ENCODE measurements at places on chromosomes 6 and 20. TPM values are rescaled to one million over a fixed set of nuclear protein-coding genes. Genes with fewer than 3 reads are reported as not detected.

GRCh38 chr6:7148100-7148822 is 40.5 kb downstream of the RREB1 start:
- no peak for DNase-seq

DNA sequence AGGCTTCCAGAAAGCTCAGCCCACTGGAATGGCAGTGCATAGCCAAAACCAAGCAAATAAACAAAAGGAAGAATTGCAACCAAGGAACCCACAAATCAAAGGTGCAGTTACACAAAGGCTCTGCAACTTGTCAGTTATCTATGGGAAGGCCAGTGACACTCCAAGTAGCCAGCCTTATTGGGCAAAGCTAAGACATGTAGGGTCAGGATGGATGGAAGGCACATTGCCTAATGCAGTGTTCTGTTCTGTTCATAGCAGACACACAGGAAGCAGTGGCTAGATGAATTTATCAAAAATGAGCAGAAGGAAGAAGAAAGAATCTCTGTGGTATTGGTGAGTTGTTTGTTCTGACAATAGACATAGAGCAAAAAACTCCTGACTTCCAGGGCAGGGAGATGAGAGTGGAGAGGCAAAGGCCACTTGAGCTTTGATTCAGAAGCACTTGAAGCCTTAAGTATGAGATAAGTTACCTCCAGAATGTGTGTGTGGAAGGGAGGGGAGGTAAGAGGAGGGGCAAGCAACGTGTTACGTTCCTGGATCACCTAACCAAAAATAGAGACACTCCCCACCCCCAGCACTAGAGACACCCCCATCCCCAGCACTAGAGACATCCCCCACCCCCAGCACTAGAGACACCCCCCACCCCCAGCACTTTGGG is 57.9 kb upstream of the AKAP12 start:
- no peak for DNase-seq

Gene HDGFL1
- total RNA-seq = not detected

Gene ELOVL2
- total RNA-seq = 2.7 TPM

Gene GSTA3
- total RNA-seq = not detected

DNA sequence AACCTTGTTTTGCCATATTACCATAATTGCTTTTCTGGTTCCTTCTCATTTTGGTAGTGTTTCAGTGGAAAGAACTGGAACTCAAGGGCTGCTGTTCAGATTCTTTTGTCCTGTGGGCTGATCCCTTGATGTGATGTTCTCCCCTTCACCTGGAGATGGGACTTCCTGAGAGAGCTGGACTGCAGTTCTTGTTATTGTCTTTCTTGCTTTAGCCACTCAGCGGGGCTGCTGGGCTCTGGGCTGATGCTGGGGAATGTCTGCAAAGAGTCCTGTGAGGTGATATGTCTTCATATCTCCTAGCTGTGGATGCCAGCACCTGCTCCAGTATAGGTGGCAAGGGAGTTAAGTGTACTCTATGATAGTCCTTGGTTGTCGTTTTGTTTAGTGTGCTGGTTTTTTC is 79.0 kb downstream of the BCKDHB start:
- no peak for DNase-seq

- no peak for DNase-seq
Observed at GRCh38 chr6:4624726-4625125, 151.5 kb upstream of the CDYL start.

Gene APCDD1L
- total RNA-seq = not detected

DNA sequence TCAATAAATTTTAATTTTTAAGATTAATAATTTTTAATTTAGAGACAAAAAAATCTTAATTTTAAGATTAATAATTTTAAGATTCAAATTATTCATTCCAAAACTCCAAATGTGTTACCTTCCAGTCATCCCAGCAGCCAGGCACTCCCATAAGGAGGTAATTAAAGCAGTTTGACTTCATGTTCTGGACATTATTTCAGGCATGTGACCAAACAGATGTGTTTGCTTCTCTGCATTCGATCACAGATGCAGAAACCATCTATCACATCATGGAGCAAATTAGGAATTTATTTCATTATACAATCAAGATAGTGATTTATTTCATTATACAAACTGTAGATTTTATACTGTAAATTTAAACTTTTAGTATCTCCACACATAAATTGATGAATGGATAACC is 150.3 kb downstream of the AKAP7 start:
- DNase-seq = no peak

GRCh38 chr20:38115205-38115604 is 49.9 kb downstream of the TGM2 start:
- DNase-seq = no peak

DNA sequence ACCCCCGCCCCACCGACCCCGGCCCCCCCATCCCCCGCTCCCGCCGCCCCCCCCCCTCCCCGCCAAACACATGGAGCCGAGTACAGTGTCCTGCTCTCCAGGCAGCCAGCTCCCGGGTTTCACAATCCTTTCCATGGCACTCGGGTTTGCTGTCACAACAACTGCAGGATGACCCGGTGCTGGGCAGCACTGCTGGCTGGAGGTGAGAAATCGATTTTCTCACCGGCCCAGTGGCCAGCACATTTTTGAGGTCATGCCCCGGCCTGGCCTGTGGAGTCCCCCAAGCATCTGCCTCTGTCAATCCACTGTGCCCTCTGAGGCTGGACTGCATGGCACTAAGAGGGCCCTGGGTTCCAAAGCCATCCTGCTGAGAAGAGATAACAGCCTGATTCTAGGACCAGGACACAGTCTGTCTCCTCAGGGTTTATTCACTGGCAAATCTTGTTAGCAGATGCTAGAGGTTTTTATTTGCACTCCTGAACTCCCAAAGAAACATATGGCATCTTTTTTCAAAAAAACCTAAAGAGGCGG is 129.5 kb downstream of the NFATC2 start:
- DNase-seq = no peak

DNA sequence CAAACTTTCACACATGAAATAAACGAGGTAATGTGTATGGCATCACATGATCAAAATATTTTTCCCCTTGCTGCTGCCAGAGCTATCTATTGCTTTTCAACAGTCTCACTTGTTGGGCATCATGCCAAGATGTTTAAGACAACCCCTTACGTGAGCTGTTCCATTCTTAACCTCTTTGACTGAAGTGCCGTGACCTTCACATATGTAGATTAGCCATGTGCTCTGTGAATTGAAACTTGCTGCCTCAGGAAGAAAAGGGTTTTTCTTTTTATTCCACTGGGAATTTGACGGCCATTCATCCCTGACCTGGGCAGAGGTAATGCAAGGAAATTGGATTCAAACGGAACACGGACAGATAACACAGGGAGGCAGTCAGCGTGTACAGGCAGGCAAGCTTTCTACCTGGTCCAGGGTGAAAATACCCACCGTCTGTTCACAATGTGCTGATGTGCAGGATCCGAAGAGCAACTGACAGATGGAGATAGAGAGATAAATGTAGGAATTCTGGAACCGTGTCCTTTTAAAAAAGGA is 14.2 kb downstream of the ARID1B start:
- no peak for DNase-seq

Gene DDX27
- 59.1 TPM for total RNA-seq

DNA sequence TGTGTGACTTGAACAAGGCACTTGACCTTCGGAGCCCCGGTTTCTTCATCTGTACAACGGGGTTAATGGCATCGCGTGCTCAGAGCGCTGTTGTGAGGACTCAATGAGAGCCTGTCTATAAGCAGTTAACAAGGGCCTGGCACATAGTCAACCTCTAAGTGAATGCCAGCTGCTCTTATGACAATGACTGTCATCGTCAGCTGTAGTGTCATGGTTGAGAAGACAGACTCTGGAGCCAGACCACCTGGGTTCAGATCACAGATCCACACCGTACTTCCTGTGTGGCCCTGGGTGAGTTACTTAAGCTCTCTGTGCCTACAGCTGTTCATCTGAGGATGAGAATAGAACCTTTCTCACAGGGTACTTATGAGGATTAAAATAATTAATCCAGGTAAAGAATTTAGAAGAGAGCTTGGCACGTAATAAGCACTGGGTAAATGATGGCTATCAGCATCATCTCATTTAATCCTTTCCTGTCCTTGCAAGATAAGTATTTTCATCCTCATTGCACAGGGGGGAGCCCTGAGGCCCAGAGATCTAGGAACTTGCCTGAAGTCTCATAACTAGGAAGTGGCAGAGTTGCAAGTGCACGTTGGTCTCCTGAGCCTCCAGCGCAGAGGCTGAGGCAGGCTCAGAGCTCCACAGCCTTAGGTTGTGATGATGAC is 105.3 kb downstream of the EYA2 start:
- no peak for DNase-seq

Gene TGM3
- 0.10 TPM for total RNA-seq

Gene BHLHE23
- total RNA-seq = not detected

GRCh38 chr20:47389867-47390347 is 33.4 kb upstream of the ZMYND8 start:
- DNase-seq = peak; percentile 99

Gene ZNF391
- total RNA-seq = 5.5 TPM
